ENCODE measurements at places on chromosomes 2 and 18. TPM values are rescaled to one million over a fixed set of nuclear protein-coding genes. Genes with fewer than 3 reads are reported as not detected.

Gene MAB21L4
- 0.33 TPM for total RNA-seq

Gene TBC1D8
- total RNA-seq: 54.5 TPM

Gene FEV
- total RNA-seq: not detected

Gene ABCG8
- not detected for total RNA-seq

Gene ZAP70
- total RNA-seq: 53.4 TPM

Gene PLCL1
- 3.9 TPM for total RNA-seq
